ENCODE measurements at places on chromosomes 12 and 14. TPM values are rescaled to one million over a fixed set of nuclear protein-coding genes. Genes with fewer than 3 reads are reported as not detected.

Gene TSPAN19
- not detected for total RNA-seq

Gene C12orf54
- not detected for total RNA-seq

Gene B4GALNT1
- 0.18 TPM for total RNA-seq

Gene TMBIM4
- 89.7 TPM for total RNA-seq

Gene KRT83
- not detected for total RNA-seq

Gene CLEC1A
- total RNA-seq, result not detected

- no peaks in the 10 kb centered on the region for H3K36me3 ChIP-seq
- peak; percentile 30 for DNase-seq
- H3K4me3 ChIP-seq, result no peak overlapping the region
- H3K27me3 ChIP-seq, result no peaks in the 10 kb centered on the region
- no peak overlapping the region for H3K27ac ChIP-seq
These were observed 60.6 kb downstream of the SUDS3 start for GRCh38 chr12:118436986-118437385.

DNA sequence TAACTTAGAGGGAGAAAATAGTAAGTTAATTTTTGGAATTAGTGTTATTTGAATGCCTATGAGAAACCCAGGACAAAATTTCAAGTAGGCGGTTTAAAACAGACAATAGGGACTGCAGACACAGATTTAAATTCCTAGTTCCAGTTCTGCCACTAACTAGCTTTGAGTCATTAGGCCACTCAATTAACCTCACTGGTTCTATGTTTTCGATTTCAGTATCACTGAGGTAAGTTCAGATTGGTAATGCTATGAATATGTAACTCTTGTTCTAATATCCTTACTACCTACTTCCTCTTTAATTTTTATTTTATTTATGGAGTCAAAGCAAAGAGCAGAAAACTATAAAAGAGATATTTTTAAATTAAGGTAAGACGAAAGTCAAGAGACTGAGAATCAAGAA is 52.6 kb downstream of the GALC start:
- DNase-seq, result no peak
- no peaks in the 10 kb centered on the region for H3K4me1 ChIP-seq
- no peak overlapping the region for H3K27ac ChIP-seq
- no peaks in the 10 kb centered on the region for H3K36me3 ChIP-seq
- no peak overlapping the region for H3K4me3 ChIP-seq
- H3K27me3 ChIP-seq, result no peaks in the 10 kb centered on the region

DNA sequence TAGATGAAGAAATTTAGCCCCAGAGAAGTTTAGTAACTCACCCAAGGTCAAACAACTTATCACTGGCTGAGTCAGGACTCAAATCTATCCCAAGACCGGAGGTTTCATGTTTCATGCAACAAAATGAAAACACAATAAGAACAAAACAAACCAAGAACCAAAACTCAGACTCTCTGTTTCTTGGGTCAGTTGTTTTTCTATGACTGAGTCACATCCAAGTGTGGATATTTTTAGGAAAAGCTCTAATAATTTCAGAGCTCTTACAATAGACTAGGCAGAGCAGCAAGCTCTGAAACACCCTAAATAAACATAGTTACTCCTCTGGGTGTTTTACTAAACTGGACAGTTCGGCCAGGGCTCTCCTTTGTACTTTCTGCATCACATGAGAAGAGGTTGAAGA is 87.6 kb upstream of the PRB2 start:
- H3K27ac ChIP-seq, result no peak overlapping the region
- DNase-seq, result peak; percentile 37
- no peaks in the 10 kb centered on the region for H3K4me1 ChIP-seq
- no peak overlapping the region for H3K4me3 ChIP-seq
- no peaks in the 10 kb centered on the region for H3K36me3 ChIP-seq
- no peaks in the 10 kb centered on the region for H3K27me3 ChIP-seq

- H3K4me3 ChIP-seq, result no peak overlapping the region
- H3K27ac ChIP-seq, result no peak overlapping the region
- H3K27me3 ChIP-seq, result no peaks in the 10 kb centered on the region
- H3K36me3 ChIP-seq, result peaks cover 4% of the 10 kb centered on the region
- H3K4me1 ChIP-seq, result peaks cover 32% of the 10 kb centered on the region
These were observed 118.3 kb downstream of the ETV6 start for GRCh38 chr12:11767798-11768197.

DNA sequence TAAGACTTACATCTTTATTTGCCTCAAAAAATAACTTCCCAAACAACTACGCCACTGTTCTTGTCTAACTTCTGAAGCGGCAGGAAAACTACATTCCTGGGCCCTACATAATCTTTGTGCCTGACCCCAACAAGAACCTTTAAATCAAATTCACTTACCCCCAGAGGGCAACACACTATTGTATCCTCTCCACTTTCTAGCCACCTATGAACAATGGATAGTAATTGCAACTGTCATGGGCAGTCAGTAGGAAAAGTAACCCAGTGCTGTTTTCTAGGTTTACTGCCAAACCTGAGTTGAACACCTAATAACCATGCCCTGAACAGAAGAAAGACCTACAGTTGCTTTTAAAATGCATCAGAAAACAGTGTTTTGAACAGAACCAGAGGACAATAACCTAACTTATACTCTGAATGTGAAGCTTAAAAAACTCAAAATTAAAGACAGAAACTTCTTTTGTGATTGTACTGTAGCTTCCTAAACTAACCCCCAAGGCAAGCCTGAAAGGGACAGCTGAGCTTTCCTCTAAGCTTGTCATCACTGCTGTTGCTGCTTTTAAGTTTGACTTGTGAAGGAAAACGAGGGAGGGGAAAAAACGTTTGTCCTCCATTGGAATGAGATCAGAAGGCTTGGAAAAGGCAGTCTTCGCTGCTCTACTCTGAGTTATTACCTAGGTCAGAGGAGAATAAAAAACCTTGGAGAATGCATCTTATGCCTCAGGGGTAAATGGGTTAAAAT is 195.7 kb downstream of the SOX5 start:
- DNase-seq, result no peak
- H3K27ac ChIP-seq, result no peak overlapping the region
- peaks cover 4% of the 10 kb centered on the region for H3K4me1 ChIP-seq
- H3K27me3 ChIP-seq, result no peaks in the 10 kb centered on the region

DNA sequence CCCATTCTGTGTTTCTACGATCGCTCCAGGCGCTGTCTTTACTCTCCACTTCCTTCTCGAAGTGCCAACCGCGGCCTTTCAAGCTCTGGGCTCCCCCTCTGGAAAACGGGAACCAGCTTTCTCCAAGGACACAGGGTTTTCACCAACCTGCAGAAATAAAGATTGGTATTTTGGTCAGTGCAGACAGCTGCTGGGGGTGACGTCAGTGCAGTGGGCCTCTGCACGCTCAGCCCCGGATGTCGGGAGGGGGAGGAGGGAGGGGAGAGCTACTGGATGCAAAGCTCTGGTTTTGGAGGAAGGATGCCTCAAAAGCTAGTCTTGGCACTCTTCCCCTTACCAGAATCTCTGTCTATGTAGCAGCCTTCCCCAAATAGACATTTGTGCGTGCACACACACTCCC is 19.9 kb downstream of the HRK start:
- H3K27me3 ChIP-seq, result no peaks in the 10 kb centered on the region
- no peak overlapping the region for H3K4me3 ChIP-seq
- H3K4me1 ChIP-seq, result peaks cover 5% of the 10 kb centered on the region
- no peaks in the 10 kb centered on the region for H3K36me3 ChIP-seq
- H3K27ac ChIP-seq, result no peak overlapping the region

- no peak overlapping the region for H3K4me3 ChIP-seq
- H3K27ac ChIP-seq, result no peak overlapping the region
- H3K36me3 ChIP-seq, result no peaks in the 10 kb centered on the region
- no peaks in the 10 kb centered on the region for H3K4me1 ChIP-seq
- H3K27me3 ChIP-seq, result peaks cover 10% of the 10 kb centered on the region
These were observed 21.2 kb upstream of the RNASE4 start for GRCh38 chr14:20662968-20663732.

DNA sequence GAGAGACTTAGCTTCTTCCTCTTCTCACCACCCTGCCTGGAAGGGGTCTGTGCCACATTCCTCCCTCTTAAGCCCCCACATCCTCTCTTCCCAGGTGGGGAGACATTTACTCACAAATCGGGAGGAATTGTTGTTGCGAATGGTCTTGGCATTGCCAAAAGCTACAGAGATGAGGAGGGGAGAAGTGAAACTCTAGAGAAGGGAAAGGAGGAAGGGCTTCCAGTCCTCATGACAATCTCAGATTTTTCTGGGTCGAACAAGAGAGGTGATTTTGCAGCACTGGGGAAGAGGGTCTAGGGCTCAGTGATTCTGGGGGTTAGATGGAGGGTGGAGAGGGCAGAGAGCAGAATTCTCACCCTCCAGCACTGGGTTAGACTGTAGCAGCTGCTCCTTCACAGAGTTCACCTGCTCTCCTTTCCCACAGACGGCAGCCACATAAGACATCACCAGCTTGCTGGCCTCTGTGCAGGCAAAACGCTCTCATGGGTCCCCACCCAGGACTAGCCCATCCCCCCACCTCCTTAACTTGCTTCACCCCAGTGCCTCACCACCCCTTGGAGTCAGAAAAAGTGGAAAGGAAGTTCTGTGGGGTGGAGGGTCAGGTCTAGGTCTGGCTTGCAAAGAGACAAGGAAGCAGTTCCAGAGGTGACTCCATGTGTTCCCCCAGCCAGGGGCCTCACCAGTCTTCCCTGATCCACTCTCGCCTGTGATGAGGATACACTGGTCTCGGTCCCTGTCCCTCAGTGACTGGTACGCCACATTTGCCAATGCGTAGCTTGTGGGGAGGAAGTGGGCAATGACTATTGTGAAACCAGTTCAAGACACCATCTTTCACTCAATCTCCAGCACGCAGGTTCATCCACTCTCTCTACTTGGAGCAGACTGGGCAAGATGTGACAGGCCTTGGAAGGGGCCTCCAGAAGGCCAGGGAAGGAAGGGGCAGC is 2.7 kb downstream of the MYO1A start:
- no peak overlapping the region for H3K27ac ChIP-seq
- H3K4me3 ChIP-seq, result no peak overlapping the region
- H3K27me3 ChIP-seq, result peaks cover 30% of the 10 kb centered on the region
- DNase-seq, result no peak
- H3K36me3 ChIP-seq, result no peaks in the 10 kb centered on the region

GRCh38 chr14:90785876-90786450 is 30.3 kb downstream of the TTC7B start:
- peaks cover 2% of the 10 kb centered on the region for H3K4me1 ChIP-seq
- no peak for DNase-seq
- H3K4me3 ChIP-seq, result no peak overlapping the region
- no peak overlapping the region for H3K27ac ChIP-seq
- peaks cover 15% of the 10 kb centered on the region for H3K36me3 ChIP-seq
- no peaks in the 10 kb centered on the region for H3K27me3 ChIP-seq

GRCh38 chr12:106300761-106301160 is 1.8 kb upstream of the TCP11L2 start:
- H3K27me3 ChIP-seq, result no peaks in the 10 kb centered on the region
- DNase-seq, result no peak
- H3K36me3 ChIP-seq, result no peaks in the 10 kb centered on the region

DNA sequence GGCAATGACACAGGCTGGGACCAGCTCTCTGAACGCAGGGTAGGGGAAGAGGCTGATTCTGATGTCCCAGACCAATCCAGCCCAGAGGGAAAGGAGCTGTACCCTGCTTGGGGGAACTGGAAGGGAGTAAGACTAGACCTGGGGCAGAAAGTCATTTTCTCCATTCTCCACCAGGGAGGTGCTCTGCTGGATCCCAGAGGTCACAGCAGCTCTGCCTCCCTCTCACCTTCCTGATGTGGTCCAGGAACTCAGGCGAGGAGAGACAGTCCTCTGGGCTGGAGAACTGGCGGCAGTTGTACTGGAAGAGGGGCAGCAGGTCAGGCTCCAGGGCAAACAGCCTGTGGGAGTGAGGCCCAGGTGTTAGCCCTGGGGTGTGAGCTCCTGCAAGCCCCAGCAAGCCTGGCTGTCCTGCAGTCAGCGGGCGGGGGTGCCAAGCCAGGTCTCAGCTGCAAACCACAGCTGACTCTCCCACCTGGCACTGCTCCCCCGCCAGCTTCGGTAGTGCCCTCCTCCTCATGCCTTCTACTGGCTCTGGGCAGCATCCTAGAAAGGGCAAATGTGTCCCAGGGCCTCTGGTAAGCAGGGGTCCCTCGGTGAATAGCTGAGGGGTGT is 1.9 kb downstream of the NGB start:
- H3K4me1 ChIP-seq, result no peaks in the 10 kb centered on the region
- H3K36me3 ChIP-seq, result no peaks in the 10 kb centered on the region
- H3K27me3 ChIP-seq, result peaks cover 51% of the 10 kb centered on the region
- no peak overlapping the region for H3K4me3 ChIP-seq

All from IMR-90 (cell line).